ENCODE measurements at places on chromosomes 2 and 18.

GRCh38 chr2:109396202-109397180 lies 217.3 kb downstream of the SEPTIN10 start:
- no peak for DNase-seq

DNA sequence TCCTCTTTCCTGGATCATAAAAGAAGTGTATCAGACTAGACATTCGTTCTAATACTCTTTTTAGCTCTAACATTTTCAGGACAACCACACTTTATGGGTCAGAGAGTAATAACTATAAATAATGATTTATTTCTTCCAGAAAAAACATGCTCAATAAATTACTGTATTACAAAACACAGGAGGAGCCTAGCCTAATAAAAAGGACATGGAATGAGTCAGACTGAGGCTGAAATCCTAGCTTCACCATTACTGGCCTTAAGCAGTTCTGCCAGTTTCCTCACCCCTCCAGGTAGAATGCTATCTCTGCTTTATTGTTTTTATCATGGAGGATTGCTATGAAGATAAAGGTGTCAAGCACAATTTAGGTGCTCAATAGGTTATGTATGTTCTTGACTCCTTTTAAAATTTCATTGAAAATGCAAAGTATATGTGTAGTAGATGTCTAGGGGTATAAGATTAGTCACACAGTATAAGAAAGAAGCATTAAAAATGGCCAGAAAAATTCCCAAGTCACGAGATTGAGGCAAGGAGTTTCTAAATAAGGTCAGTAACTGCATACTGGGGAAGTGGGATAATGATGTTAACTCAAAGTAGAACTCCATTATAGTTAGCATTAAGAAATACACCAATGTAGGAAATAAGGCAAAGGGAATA lies 105.5 kb upstream of the NEUROD1 start:
- DNase-seq = no peak

DNA sequence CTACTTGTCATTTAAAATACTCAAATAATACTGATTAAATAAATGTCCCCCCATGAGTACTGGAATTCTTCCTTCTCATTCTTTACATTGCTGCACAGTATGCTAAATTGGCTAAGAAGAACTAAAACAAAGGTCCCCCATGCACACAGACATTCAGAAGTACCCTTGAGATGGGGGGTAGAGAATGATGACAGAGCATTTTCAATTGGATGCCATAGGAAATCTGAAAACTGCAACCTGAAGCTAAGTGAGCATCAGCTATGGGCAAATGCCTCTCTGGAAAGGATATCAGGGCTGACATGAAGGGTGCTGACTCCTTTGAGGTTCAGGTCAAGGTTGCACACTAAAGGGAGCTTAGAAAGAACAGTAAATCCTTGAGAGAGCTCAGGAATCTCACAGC lies 10.1 kb upstream of the TNFAIP6 start:
- no peak for DNase-seq

DNA sequence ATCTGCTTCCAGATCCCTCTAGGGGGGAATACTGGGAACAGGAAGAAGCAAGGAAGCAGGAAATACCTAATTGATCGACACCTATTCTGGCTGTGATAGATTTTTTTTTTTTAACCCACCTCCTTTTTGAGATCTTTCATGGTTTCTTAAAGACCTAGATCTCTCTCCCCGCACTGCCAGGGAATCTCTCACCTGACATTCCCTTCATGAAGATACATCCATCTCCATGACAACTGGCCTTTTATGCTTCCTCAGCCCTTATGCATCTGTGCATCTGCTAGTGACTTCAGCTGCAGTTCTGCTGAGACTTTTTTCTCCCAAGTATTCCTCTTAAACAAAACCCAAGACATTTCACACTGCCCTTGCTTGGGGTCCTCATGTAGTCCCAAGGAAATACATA lies 21.1 kb upstream of the CPO start:
- no peak for DNase-seq

DNA sequence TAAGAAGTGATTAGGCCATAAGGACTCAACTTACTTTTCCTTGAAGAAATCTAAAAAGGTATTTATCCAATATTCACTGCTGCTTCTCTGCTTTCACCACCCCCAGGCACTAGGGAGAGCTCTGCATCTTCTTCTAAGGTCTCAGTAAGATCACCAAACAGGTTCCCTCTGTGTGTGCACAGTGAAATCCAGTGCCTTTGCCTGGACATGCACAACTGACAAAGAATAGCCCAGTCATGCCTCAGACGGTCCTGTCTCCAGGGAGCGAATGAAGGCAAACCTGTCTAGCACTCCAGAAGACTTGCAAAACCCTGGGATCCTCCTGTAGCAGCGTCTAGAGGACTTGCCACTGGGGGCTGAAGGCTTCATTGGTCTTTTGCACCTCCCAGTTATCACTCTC lies 344.5 kb upstream of the LRATD1 start:
- no peak for DNase-seq

GRCh38 chr2:240832921-240833494 lies 13.0 kb upstream of the KIF1A start:
- no peak for DNase-seq

- no peak for DNase-seq
Measured at GRCh38 chr2:226059961-226060627, 660.6 kb downstream of the NYAP2 start.

- no peak for DNase-seq
Measured at GRCh38 chr2:191927319-191927867, 80.5 kb upstream of the CAVIN2 start.

DNA sequence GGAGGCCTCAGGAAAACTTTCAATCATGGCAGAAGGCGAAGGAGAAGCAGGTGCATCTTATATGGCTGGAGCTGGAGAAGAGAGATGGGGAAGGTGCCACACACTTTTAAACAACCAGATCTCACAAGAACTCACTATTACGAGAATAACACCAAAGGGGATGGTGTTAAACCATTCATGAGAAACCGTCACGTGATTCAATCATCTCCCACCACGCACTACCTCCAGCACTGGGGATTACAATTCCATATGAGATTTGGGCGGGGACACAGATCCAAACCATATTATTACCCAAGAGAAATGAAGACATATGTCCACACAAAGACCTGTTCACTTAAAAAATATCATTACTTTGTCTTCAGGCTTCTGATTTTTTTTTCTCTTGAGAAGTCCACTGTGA lies 518.5 kb downstream of the DCDC2C start:
- no peak for DNase-seq
